SK-N-DZ (cell line): ENCODE measurements at places on chromosomes 4 and X.

DNA sequence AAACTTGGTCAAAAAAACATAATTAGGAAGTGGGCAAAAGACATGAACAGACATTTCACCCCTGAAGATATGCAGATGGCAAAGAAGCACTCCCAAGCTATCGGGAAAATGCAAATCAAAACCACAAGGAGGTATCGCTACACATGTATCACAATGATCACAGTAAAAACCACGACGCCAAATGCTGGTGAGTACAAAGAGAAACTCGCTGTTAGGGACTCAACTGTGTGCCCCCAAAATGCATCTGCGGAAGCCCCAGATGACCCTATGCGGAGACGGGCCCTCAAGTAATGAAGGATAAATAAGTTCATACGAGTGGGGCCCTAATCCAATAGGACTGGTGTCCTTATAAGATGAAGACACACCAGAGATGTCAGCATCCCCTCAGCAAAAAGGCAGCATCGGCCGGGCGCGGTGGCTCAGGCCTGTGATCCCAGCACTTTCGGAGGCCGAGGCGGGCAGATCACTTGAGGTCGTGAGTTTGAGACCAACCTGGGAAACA, 10.2 kb downstream of the GAK start:
- DNase-seq = no peak

- no peak for DNase-seq
These were observed 2.9 kb upstream of the HMGB3 start for GRCh38 chrX:150980186-150980585.

DNA sequence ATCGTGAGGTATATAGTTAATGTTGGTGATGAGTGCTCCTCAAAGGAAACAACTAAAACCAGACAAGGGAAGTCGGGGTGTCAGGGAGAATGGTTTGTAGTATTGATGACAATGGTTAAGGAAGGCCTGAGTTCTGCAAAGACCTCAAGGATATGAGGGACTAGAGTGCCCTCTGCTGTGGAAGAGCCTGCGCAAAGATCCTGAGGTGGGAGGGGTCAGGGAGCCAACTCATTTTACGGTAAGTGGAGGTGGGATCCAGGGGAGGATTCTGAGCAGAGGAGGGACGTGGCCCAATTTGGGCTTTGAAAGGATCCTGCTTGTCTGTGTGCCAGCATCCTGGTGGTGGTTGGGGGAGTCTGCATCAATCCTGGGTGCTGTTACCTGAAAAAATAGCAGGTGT, 11.3 kb downstream of the UBA1 start:
- no peak for DNase-seq

- no peak for DNase-seq
These were observed 176.7 kb downstream of the SLC39A8 start for GRCh38 chr4:102168580-102168979.

- no peak for DNase-seq
These were observed 420.4 kb upstream of the AGA start for GRCh38 chr4:177862541-177863176.

GRCh38 chr4:102170910-102171309, 174.4 kb downstream of the SLC39A8 start:
- DNase-seq = no peak

DNA sequence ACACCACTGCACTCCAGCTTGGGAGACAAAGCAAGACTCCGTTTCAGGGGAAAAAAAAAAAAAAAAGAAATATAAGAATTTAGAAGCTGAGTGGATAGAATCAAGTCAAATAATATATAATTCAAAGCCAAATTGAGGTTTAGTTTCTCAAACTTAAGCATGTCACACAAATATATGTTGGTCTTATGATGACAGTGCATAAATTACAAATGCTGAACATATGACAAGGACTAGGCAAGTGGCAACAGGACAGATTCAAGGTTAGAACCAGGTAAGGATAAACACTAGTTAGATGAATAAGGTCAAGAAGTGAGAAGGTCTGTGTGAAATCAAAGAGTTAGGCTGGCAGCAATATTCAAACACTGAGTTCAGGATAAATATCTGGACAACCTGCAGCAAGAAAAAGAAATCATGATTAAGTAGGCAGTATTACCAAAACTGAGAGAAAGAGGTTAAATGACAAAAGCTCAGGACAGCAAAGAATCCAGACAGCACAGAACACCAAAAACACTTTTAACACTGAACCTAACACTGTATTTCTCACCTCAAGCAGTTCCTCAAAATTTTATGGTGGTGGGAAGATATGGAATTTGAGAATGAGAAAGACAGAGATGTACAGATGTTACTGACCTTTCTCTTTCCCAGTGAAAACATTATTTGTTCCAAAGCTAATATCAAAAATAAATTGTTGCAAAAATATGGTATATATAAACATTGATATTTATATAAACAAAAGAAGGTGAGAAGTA, 45.4 kb downstream of the ANKRD17 start:
- no peak for DNase-seq
